Right forelimb (tissue), 1 donor: ENCODE measurements at places on chromosomes 1 and 21.
A peak's percentile ranks its signal among the peaks of the same experiment; 100 is the strongest.

DNA sequence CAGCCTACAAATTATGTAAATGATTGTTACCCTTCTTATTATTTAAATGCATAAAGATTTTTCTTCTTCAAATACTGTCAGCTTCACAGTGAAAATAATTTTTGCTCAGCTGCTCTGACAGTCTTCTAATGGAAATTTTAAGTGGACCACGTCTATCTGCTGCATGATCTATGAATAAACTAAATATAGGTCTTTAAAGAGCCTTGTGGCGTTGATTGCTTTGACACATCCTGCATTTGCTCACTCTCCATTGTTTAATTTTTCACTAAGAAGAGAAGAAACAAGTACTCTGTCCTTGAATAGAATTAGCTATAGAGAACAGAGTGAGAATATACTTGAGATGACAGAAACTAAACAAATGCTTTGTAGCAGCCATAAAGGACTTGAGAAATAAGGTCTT is 826.1 kb downstream of the MRPL39 start:
- DNase-seq, result no peak

DNA sequence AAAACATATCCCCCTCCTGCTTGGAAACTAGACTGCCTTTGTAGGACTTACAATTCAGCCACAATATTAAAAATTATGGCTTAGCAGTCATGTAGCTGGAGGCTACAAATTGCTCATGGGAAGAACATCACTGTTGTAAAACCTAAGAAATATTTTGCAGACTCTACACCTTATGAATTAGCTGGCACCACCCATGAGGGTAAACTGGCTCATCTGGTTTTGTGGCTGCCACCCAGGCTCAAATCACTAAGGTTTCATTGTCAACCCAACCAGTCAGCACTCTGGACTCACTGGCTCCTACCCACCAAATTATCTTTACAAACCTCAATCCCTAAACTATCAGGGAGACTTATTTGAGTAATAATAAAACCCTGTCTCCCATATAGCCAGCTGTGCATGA is 100.7 kb upstream of the OLFM3 start:
- DNase-seq, result no peak

DNA sequence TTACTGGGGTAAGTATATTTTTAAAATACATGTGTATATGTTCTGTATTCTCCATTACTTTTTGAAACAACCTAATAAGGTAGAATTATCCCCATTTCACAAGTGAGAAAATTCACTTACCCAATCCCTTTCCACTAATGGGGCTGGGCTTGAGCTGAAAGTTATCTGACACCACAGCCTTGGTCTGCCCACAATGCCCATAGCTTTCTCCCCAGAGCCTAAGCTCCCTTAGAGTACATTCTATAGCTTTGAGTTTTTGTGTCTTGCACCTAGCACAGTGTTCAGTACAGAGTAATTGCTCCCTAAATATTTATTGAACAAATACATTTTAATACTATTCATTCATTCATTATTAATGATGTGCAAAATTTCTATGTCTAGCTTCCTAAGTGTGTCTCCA is 152.7 kb upstream of the RUNX1 start:
- no peak for DNase-seq

GRCh38 chr1:230641346-230641745 is 935 bp upstream of the COG2 start:
- DNase-seq, result no peak

GRCh38 chr1:229694053-229694693 is 68.1 kb downstream of the URB2 start:
- DNase-seq, result peak; percentile 73

- no peak for DNase-seq
Measured at GRCh38 chr1:241235256-241235897, 121.6 kb downstream of the RGS7 start.

DNA sequence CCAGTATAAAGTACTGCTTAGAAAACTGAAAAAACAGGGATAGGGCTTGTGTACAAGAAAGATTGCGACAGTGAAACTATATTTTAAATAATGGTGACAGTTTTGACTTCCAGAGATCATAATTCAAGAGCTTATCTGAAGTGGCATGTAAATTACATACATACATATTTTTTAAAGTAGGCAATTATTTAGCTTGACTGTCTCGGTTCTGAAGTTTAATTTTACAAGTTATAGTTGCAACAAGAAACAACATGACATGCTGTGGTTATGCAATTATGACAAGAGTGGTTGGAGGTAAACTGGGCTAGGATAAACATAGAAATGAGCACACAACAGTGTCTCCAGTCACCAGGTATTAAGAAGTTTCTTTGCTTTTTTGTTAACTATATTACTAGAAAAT is 4.1 kb downstream of the C1orf21 start:
- no peak for DNase-seq

- no peak for DNase-seq
Measured at GRCh38 chr1:170620164-170620563, 43.8 kb upstream of the PRRX1 start.

- DNase-seq, result no peak
Measured at GRCh38 chr1:156992215-156992614, 53.3 kb downstream of the ARHGEF11 start.

DNA sequence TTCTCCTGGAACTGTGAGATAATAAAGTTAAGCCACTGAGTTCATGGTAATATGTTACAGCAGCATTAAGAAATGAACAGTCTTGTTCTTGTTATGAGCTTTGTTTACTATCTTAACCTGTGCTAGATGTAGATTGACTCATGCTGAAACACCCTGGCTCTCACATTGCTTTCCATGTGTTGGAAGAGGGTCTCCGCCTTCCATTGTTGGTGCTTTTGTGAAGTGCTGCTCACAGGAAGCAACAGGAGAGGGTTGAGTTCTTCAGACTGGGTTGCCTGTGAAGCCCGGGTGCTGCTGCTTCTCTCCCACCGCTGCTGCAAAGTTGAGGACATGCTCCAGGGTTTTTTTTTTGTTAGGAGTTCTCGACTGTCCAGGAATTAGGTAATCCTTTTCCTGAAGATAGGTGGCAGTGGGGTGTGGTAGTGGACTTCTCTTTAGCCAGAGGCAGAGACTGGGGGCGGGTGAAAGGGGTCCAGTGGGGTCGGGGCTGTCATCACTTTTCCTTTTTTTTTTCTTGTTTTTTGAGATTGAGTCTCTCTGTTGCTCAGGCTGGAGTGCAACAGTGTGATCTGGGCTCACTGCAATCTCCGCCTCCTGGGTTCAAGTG is 28.7 kb upstream of the HMGN1 start:
- no peak for DNase-seq

DNA sequence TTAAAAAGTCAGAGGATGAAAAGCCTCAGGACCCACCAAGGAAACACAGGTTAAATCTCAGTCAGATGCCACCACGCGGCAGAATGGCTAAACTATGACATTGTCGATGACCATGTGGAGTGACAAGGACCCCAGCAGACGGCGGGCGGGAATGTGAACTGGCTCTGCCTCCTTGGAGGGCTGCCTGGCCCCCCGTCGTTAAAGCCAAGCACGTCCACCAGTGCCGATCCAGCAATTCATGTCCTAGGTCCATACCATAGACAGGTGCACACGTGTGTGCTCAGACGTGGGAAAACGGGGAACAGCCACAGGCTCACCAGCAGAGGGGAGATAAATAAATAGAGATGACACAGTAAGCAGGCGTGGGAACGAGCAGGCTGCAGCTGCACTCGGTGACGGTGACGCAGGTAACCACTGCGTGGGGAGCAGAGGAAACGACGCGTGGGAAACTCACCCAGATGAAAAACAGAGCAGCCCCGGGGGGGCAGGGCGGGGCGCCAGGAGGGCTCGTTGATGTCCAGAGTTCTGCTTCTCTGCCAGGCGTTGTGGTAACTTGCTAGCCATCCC is 28.3 kb upstream of the PCBP3 start:
- peak; percentile 29 for DNase-seq

DNA sequence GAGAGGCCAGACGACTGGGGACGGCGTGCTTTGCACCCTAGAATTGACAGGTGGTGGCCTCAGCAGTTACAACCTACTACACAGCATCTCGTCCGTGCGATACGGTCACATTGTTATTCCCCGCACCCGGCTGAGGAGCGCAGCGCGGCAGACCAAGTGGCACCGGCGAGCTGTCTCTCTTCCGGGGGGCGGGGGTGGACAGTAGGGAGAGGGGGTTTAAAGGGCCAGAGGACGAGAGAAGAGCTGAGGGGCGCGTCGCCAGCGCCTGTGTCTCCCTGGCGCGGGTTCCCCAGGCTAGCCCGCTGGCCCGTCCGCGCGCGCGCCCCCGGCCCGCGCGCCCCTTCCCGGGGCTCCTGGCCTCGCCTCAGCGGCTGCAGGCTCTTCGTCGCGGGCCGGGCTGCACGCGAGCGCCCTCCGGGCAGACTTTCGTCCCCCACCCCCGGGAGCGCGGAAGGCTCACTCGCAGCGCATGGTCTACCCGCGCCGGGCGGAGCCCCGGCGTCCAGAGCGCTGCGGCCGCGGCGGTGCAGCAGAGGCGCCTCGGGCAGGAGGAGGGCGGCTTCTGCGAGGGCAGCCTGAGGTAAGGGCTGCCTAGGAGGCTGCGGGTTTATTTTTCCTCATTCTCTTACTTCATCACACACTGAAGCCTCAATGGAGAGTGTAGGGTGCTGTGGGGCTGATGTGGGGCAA is at the start of gene PDE4B:
PDE4B (plus strand) TSS at position 227 of the 690 bp plus-strand sequence.
- peak; percentile 48 for DNase-seq

DNA sequence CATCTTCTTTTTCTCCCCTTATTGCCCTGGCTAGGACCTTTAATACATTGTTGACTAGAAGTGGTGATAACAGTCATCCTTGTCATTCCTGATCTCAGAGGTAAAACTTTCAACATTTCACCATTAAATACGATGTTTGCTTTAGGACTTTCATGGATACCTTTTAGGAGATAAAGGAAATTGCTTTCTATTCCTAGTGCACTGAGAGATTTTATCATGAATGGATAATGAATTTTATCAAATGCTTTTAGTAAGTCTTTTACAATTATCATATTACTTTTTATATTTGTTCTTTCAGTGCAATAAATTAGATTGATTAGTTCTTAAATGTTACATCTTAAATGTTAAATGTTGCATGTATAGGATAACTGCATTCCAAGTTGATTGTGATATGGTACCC is 147.2 kb upstream of the SERTAD4 start:
- DNase-seq, result no peak

DNA sequence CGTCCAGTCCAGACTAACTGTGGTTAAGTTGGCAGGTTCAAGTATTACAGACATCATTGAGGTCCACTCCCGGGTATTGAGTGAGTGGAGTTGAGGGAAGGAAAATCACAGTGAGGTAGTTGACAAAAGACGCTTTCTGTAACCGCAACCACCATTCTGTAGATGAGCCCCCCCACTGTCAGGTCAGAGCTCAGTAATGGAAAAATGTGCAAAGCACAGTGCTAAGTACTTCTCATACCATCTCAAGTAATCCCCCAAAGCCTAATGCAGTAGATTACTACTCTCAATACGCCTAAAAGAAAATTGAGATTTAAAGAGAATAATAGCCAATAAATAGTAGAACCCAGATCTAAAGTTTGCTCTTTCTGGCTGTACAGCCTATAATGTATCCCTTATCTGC is 522.8 kb downstream of the LMO4 start:
- no peak for DNase-seq

GRCh38 chr1:192918259-192918658 is 109.4 kb downstream of the RGS2 start:
- DNase-seq, result no peak

DNA sequence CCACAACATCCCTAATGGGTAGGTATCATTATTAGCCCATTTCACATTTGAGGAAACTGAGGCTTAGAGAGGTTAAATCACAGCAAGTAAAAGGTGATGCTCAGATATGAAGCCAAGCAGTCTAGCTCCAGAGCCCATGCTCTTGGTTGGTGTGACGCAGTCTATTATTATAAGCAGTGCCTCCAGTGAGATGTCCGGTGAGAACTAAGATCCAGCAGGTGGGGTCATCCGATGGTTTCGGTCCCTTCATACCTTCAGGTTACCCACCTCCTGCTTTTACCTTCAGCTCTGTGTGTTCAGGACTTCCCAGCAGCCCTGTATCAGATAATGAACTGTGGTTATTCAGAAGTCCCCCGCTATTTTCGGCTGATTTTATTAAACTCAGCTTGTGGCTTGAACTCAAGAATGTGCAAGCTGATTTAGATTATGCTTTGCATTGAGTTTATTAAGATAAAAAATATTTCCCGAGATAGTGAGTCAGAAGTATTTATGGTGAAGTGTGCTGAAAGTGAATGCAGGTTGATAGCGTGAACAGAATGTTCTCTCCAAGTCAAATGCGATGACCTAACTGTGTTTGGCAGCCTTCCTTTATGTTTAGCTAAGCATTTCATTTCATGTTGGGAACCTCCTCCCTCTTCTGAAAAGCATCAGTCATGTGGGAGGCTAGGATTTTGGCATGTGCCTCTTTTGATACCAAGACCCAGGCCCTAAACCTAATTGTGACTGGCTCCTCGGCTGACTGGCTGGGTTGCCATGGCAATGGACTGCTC is 160.9 kb upstream of the UBE2U start:
- no peak for DNase-seq

DNA sequence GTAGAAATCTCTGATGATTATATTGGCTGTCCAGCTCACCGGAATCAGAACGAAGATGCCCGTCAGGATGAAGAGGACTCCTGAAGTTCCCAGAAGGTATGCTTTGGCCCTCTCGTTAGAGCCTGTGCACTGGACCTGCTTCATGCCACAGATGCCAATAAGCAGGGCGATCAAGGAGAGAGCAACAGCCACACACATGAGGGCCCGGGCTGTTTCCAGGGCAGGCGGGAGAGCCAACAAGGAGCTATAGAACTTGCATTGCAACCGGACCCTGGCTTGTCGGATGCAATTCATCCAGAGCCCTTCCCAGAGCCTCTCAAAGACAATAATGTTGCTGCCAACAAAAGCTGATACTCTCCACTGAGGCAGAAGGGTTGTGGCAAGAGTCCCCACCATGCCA is 434 bp downstream of the CLDN17 start:
- no peak for DNase-seq

- DNase-seq, result peak; percentile 47
Measured at GRCh38 chr21:43196826-43197225, 28.0 kb downstream of the CRYAA start.

DNA sequence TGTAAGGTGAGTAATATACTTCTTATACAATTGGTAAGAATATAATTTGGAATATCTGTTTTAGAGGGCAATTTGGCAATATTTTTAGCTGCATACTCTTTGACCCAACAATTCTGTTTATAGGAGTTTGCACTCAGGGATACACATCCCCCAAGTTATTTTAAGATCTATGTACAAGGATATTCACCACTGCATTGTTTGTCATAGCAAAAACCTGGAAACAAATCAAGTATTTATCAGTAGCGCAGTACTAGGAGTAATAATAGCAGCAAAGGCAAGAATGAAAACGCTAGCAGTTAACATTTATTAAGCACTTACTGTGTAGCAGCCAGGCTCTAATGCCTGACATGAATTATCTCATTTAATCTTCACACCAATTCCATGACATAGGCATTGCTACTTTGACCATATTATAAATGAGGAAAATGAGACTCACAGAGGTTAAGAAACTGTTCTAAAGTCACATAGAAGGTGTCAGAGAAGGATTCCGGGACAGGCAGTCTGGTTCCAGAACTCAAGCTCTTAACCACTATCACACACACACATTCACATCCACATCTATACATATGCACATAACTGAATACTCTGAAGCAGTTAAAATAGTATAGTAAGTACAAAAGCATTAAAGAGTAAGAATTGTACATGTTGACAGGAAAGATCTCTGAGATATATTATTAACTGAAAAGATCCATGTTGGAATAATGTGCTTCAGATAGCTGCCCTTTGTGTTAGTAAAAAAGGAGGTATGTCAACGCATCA is 30.6 kb downstream of the PHC2 start:
- DNase-seq, result no peak
